CD4-positive, alpha-beta T cell (primary cell): ENCODE measurements at places on chromosomes 3 and 15. TPM values are rescaled to one million over a fixed set of nuclear protein-coding genes. Genes with fewer than 3 reads are reported as not detected.

- no peaks in the 10 kb centered on the region for H3K27me3 ChIP-seq
- peaks cover 9% of the 10 kb centered on the region for H3K36me3 ChIP-seq
- DNase-seq = no peak
- peak overlapping the region; percentile 30 for H3K27ac ChIP-seq
- peaks cover 17% of the 10 kb centered on the region for H3K4me1 ChIP-seq
These were observed 427 bp upstream of the RNF111 start for GRCh38 chr15:58987036-58987435.

Gene GOLGA6L7
- not detected for total RNA-seq

Gene TIMP4
- total RNA-seq = not detected

Gene HTR3E
- total RNA-seq = not detected

- no peak overlapping the region for H3K27ac ChIP-seq
- H3K4me1 ChIP-seq = no peaks in the 10 kb centered on the region
- no peak for DNase-seq
- H3K27me3 ChIP-seq = no peaks in the 10 kb centered on the region
- H3K36me3 ChIP-seq = no peaks in the 10 kb centered on the region
- H3K4me3 ChIP-seq = no peak overlapping the region
These were observed 135.7 kb upstream of the IL12A start for GRCh38 chr3:159852821-159853505.

GRCh38 chr15:94917068-94917467, 685.7 kb downstream of the MCTP2 start:
- H3K4me3 ChIP-seq = no peak overlapping the region
- no peak for DNase-seq
- H3K36me3 ChIP-seq = no peaks in the 10 kb centered on the region
- H3K4me1 ChIP-seq = no peaks in the 10 kb centered on the region

GRCh38 chr15:29788433-29789034, 33.7 kb downstream of the TJP1 start:
- H3K4me1 ChIP-seq = no peaks in the 10 kb centered on the region
- H3K36me3 ChIP-seq = no peaks in the 10 kb centered on the region
- H3K4me3 ChIP-seq = no peak overlapping the region
- H3K27ac ChIP-seq = no peak overlapping the region
- H3K27me3 ChIP-seq = no peaks in the 10 kb centered on the region

- H3K4me3 ChIP-seq = no peak overlapping the region
- H3K27me3 ChIP-seq = no peaks in the 10 kb centered on the region
- H3K4me1 ChIP-seq = peaks cover 5% of the 10 kb centered on the region
- DNase-seq = no peak
- no peak overlapping the region for H3K27ac ChIP-seq
- no peaks in the 10 kb centered on the region for H3K36me3 ChIP-seq
These were observed 99.9 kb downstream of the CD200R1L start for GRCh38 chr3:112746675-112747280.

GRCh38 chr15:80931191-80931590, 58.4 kb downstream of the MESD start:
- no peaks in the 10 kb centered on the region for H3K4me1 ChIP-seq
- DNase-seq = no peak
- H3K27ac ChIP-seq = no peak overlapping the region

GRCh38 chr3:192894676-192895075, 23.0 kb downstream of the MB21D2 start:
- DNase-seq = no peak
- H3K4me3 ChIP-seq = no peak overlapping the region
- no peaks in the 10 kb centered on the region for H3K27me3 ChIP-seq
- no peak overlapping the region for H3K27ac ChIP-seq

Gene MINAR1
- 0.14 TPM for total RNA-seq

DNA sequence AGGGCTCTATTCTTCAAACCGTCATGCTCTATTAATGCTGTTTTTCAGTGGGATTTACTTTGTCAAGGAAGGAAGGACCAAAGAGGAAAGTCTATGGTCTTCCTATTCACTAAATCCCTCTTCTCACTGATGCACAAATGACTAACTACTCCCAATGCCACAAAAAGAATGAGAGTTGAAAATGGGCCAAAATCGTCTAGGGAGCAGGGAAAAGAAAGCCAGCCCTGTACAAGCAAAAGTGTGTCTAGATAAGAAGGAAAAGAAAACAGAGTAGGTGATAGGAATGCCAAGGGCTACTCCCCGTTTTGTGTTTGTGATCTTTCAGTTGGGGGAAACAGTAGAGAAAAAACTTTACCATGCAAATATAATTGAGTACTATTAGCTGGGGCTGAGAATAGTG, 97.2 kb upstream of the TMCO5A start:
- H3K27ac ChIP-seq = no peak overlapping the region
- DNase-seq = no peak
- no peak overlapping the region for H3K4me3 ChIP-seq
- no peaks in the 10 kb centered on the region for H3K27me3 ChIP-seq
- no peaks in the 10 kb centered on the region for H3K4me1 ChIP-seq

Gene NBEAL2
- total RNA-seq = 170 TPM
